ENCODE measurements at places on chromosomes 6 and 20. TPM values are rescaled to one million over a fixed set of nuclear protein-coding genes. Genes with fewer than 3 reads are reported as not detected.

COL10A1 gene
- 15.4 TPM for total RNA-seq

HSPA12B gene
- 2.1 TPM for total RNA-seq

CDH22 gene
- 3.4 TPM for total RNA-seq

MROH8 gene
- 1.8 TPM for total RNA-seq

MAP7 gene
- total RNA-seq = 37.9 TPM

CDH4 gene
- 0.38 TPM for total RNA-seq

- no peak for DNase-seq
Measured at GRCh38 chr6:35512740-35513139, at the start of gene TULP1. TULP1 (minus strand) TSS chr6:35512896; CDS start chr6:35512858, 38 bp downstream.

GRCh38 chr6:130018744-130019325, 454 bp downstream of the L3MBTL3 start:
- no peak for DNase-seq

GRCh38 chr20:37484331-37484730, 36.7 kb upstream of the NNAT start:
- DNase-seq = no peak

DNA sequence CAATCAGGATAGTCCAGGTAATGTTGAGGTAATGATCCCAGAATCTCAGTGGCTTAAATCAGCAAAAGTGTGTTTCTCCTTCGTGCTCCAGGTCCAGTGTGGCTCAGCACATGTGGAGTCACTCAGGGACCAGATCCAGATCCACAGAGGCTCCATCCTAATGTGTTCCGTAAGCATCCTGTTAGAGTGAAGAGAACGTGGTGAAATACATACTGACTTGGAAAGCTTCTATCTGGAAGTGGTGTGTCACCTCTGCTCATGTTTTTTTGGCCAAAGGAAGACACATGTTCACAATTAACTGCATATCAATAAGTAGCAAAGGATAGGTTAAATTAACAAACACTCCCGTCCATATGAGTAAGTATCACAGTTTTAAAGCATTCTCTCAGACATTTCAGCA, 26.8 kb upstream of the PREP start:
- DNase-seq = no peak

- DNase-seq = no peak
Measured at GRCh38 chr6:4351520-4352321, 216.3 kb upstream of the ECI2 start.

- DNase-seq = no peak
Measured at GRCh38 chr6:161214722-161215121, 59.1 kb downstream of the AGPAT4 start.

DNA sequence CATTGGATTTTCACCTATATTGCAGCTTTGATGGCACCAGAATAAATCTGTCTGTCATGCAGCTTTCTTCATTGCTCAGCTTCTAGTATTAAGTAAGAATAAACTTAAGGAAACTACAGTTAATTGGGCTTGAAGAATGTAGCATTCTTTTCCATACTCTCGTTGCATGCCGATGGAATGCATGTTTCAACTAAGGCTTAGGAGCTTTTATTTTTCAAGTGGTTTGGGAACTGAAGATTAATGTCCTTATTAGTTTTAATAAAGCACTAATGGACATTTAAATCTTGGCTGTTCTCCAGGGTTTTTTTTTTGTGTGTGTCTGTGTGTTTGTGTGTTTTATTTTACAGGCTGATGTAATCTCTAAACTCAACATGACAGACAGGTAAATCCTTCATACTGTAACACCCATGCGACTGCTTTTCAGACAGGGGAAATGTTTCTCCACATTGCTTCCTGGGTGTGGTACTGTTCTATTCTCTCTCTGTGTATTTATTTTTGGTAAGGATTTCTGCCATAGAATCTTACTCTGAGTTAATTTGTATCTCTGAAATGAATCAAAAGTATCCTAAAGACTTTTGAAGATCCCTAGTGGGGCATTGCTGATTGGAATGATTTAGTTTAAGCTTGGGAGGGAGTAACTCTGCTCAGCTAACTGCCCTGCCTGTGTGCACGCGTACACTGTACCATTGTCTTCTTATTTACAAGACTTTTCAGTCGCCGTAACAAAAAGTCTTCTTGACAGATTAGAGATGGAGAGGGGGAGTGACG, 38.0 kb downstream of the SLC9A8 start:
- no peak for DNase-seq

DNA sequence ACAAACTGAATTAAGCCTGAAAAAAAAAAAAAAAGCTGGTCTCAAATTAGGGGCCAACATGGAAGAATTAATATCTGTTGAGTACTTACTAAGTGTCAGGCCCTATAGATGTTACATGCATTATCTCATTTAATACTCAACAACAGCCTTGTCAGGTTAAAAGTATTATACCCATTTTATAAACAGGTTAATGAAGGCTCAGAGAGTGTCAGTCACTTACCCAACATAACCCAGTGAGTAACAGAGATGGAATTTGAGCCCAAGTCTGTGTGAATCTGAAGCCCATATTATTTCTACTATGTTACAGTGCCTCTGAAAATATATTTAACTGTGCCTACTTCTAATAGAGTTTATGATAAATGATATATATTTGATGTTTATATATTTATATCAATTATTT, 11.3 kb upstream of the EIF2S2 start:
- DNase-seq = no peak

GRCh38 chr6:115819506-115819905, 241.2 kb downstream of the FRK start:
- no peak for DNase-seq

GRCh38 chr6:30394139-30394538, 49.2 kb downstream of the RPP21 start:
- no peak for DNase-seq

- DNase-seq = no peak
Measured at GRCh38 chr20:53074811-53075314, 102.7 kb downstream of the TSHZ2 start.

Measured in pancreas (tissue), 10 donors.